AG10803 (cell line): ENCODE measurements at places on chromosomes 1 and 21.

GRCh38 chr21:14690886-14691285 lies 144.8 kb upstream of the SAMSN1 start:
- DNase-seq, result no peak

DNA sequence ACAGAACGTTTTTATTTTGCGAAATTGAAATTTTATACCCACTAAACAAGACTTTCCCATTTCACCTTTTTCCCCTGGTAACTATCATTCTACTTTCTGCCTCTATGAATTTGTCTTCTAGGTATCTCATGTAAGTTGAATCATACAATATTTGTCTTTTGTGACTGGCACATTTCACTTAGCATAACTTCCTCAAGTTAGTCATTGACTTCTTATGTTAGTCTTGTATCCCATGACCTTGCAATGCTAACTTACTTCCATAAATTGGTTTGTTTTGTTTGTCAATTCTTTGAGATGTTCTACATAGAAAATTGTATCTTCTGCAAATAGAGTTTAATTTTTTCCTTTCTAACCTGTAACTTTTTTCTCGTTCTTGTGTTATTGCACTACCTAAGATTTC lies 26.9 kb downstream of the SH3BP5L start:
- DNase-seq, result no peak

GRCh38 chr1:183094351-183094750 lies 71.1 kb downstream of the LAMC1 start:
- peak; percentile 29 for DNase-seq

GRCh38 chr1:226350519-226350865 lies 41.5 kb upstream of the LIN9 start:
- no peak for DNase-seq

DNA sequence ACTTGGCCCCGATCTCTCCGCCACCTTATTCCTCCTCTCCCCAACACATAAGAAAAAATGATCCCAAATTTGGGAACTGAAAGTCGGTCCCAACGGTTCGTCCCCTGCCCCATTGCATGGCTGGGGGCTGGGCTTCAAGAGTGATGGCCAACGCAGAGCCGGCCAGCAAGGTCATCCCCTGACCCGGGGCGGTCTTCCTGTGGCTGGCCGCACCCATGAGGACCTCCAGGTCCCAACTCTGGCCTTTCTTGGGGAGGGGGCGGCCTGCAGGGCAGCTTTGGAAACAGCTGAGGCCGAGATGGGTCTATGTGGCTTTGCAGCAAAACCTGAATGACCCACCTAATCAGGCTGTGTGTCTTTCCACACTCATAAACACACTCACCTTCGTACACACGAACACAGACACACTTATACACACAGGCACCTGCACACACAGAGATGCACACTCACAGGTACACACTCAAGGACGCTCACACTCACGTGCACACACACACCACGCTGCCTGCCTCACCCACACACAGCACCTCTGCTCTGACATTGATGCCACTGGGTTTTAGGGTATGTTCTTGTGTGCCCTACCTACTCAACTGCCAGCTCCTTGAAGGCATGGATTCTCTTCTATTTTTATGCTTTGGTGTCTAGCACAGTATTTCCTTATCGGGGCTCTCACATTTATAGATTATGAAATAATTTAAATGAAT lies 562 bp downstream of the DYNLT5 start:
- no peak for DNase-seq

DNA sequence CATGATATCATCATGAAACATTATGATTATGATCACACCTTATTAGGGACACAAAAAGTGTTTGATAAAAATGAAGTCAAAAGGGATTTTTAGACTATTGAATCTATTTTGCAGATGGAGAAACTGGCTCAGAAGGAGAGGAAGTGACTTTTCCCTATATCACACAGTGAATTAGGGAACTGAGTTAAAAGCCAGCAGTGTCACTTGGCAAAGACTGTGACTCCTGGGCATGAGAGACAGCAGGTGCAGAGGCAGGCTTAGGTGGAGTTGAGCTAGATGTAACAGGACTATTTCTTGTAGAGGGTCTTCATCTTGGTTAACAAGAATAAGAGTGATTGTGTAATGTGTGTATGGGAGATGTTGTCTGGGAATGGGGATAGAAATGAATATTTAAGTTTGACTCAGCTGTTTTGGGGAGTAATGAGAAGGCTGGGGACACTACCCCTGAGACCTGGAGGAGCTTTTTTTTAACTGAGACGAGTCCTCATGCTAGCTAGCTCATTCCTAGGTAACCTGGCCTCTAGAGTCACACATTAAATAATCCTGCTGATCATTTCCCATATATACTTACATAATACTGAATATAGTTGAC lies 1.0 kb upstream of the CD84 start:
- no peak for DNase-seq

GRCh38 chr21:22201126-22201525 lies 1202.9 kb downstream of the NCAM2 start:
- DNase-seq, result no peak

DNA sequence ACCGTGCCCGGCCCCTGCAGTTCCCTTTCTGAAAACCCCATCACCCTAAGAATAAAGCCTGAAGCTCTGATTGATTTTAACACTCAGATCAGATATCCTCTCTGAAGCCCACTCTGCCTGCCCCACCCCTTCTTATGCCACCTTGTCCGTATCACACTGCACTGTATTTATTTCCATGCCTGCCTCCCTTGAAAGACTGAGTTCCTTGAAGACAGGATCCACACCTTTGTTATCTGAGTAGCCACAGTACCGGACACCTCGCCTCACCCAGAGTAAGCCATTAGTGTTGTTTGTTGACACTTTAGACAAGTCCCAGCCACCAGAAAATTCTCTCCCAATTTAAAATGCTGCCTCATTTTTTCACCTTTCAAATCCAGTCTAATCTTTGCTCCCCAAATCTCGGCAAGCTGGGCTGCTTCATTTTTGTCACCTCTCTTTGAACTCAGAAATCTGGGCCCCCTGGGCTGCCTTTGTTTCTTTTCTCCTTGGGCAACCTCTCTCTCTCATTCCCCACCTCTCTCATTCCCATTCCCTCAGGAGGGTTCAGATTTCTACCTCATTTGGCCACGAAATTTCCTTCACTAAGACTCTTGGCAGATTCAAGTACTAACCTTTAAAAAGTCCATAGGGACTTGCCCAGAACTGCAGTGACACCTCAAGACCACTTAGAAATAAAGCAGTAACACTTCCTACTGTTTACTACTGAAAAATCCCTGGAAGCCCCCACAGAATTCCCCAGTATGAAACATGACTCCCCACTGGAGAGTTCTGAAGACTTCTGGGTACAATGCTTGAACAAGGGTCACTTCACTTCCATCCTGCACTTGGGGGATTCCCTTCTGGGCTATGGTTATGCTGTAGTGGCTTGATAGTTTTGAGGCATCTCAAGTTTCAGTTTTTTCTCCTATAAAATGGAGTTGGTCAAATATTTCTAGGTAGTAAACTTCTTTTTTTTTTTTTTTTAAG lies 8.7 kb upstream of the PPP1R15B start:
- DNase-seq, result no peak

GRCh38 chr1:170538687-170539086 lies 6.7 kb downstream of the GORAB start:
- DNase-seq, result no peak

DNA sequence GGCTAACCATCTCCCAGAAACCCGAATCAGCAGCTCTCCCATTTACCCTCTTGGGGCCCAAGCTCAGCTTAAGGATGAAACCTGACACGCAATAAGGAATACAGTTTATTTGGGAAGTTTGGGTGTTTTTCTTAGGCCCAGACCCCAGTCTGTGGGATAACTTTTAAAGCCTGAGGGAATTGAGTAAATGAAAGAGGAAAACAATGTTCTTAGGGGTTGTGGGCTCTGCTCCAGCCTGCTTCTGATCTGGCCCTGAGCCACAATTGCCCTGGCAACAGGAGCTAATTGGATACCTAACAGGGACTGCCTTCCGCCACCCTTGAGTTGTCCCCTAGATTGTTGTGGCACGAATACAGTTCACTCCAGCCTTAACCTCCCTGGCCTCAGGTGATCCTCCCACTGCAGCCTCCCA lies 20.1 kb downstream of the DYRK3 start:
- DNase-seq, result no peak

DNA sequence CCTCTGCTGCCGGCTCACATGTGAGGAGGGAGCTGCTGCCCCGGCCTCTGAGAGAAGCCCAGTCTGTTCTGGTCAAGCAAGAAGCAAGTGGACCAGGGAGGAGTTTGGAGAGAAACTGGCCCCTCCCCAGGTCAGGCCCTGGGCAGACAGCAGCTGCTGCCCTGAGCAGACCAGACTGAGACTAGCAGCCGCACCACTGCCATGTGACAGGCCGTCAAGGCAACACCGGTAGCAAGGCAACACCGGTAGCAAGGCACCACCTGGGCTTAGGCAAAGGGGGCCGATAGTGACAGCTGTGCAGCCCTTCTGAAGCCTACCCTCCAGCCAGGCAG lies 50.3 kb downstream of the ARHGEF16 start:
- no peak for DNase-seq

GRCh38 chr1:241525026-241525425 lies 5.5 kb upstream of the FH start:
- no peak for DNase-seq

DNA sequence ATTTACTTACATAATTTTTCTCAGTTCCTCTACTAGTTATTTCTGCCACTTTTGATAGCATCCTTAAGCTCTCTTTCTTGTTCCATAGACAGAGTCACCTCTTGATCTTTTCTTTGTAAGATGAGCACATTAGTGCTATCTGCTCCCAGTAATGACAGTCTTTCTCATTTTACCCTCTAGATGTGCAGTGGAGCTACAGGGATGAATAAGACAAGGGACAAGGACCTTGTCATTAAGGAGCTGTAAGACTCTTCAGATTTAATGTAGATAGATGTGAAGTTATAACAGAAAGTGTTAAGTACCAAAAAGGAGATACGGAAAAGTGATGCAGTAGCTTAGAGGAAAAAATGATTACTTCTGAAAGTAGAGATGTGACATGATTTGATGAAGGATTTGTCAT lies 20.4 kb downstream of the SCP2 start:
- no peak for DNase-seq

DNA sequence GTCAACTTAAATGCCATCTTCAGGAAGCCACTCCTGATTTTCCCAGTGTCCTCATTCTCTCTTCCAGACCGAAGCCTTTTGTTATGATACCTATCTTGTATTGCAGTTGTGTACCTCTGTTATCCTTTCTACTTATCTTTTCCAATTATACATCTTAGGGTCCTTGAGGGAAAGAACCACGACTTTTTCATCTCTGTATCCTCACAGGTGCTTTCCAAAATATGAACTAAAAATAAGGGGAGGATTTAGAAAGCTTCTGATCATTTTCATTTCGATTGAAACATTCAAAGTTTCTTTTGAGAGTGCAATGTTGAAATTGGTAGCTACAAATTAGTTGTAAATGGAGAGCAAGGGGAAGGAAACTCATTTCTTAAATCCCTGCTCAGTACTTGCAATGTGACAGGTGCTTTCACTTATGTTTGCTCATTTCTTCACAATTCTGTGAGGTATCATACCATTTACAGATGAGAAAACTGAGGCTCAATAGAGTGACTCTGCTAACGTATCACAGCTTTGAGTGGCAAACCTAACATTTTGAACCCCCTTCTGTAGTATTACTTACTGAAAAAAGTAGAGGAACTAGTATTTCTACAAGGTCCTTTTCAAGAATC lies 24.2 kb downstream of the SLC19A2 start:
- no peak for DNase-seq

- DNase-seq, result no peak
These were observed 17.3 kb downstream of the LRRC52 start for GRCh38 chr1:165560883-165561656.

DNA sequence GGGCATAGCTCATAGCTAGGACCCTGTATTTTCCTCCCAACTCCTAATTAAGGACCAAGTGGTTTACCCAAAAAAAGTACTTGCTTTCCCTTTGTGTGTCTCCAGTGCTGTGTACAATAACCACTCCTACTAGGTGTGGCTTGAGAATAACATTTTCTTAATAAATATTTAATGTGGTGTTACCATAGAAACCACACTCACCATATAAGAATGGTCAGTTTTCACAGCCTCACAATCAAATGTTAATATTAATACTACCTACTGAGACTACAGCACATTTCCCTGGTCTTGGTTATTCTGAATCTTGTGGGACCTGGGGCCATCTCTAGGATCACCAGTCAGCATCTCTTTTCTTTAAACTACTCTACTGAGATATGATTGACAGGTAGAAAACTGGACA lies 83.5 kb upstream of the BCAR3 start:
- DNase-seq, result no peak

- DNase-seq, result no peak
These were observed 30.1 kb downstream of the RCC2 start for GRCh38 chr1:17409391-17409811.

DNA sequence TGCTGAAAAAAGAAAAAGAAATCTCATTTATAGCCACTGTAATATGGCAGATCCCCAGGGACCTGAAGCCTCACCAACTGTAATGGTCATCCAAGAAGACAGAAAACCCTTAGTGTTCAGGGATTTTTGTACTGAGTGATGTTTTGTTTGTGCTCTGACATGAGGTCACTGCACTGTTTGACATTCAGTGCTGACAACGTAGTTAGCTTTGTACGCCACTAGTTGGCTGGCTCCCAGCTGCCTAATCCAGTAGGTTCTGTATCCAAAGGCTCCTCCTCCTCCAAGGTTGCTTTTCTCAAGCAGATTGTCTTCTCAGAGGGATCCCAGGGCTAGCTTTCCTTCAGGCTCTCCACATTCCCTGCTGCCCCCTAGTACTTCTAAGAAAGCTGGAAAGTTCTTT lies 9.5 kb upstream of the YRDC start:
- no peak for DNase-seq

- DNase-seq, result peak; percentile 82
These were observed 32.2 kb upstream of the EPB41 start for GRCh38 chr1:28882009-28882628.

- DNase-seq, result no peak
These were observed 108.4 kb downstream of the XCL2 start for GRCh38 chr1:168435439-168435838.

DNA sequence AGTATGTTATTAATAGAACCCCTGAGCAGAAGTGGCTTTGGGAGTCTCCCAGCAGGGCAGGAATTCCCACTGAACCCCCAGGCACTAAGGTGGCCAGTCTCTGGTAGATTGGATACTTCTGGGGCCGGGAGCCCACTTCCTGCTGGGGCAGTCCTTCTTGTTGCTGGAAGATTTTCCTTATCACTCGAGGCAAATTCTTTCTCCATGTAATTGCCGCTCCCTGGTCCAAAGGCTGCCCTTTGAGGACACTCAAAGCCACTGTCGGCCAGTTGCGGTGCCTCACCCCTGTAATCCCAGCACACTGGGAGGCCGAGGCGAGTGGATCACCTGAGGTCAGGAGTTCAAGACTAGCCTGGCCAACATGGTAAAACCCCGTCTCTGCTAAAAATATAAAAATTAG lies 22.6 kb upstream of the TNFRSF1B start:
- no peak for DNase-seq

DNA sequence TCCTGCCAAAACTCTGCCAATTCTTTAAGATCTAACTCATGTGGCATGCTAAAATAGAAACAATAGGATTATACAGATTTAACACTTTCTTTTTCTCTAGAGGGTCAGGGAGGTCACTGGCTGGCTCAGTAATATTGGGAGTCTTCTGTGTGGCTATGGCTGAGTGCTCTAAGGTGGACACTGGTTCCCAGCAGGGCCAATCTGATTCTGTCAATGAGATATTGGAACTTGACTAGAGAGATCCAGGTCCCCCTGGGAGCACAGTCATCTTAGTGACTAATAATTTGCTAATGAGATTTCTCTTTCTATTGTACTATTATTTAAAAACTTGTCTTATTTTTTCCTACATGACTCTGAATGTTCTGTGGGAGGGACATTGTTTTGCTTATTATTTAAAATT lies 69.1 kb upstream of the ZP4 start:
- DNase-seq, result no peak

GRCh38 chr1:87182611-87183010 lies 146.1 kb upstream of the LMO4 start:
- no peak for DNase-seq
